Activated T-cell treated with anti-CD3 and anti-CD28 coated beads, Interleukin-2, amount 50 U/mL, for 24 hours (primary cell): ENCODE measurements at places on chromosomes 16 and 17.

DNA sequence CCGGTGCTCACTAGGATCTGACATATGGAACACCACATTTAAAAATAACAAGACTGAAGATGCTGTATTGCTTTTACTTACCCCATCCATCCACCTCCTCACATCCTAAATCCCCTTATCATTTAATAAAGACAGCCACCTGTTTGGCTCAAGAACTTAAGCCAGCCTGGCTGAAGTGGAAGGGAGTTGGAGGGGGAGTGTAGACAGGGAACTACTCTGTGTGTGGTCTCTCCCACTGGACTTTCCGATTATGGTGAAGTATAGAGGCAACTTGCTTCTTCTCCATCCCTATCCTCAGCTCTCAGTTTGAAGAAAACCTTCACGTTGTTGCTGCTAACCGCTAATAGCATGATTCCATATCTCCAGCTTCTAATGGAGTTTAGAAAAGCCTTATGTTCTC is 313.4 kb downstream of the CDH11 start:
- DNase-seq, result no peak

- DNase-seq, result no peak
These were observed 705 bp upstream of the PITPNC1 start for GRCh38 chr17:67376415-67376736.

- no peak for DNase-seq
These were observed 363.0 kb upstream of the TOM1L1 start for GRCh38 chr17:54537656-54538055.

DNA sequence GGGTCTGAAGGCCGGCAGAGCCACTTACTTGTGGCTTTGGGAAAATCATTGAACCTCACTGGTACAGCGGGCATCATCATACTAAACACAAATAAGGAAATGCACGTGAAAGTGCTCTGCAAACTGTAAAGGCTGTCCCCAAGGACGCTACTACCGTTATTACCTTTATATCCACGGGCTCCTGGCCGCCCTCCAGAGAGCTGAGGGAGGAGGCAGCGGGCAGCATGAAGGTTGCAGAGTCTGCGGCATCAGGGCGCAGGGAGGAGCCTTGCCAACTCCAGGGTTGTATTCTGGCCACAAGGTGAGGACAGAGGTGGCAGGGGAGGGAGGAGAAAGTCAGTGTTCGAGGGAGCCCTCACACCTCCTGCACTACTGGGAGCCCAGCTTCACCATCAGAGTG is 68.3 kb upstream of the GCSH start:
- DNase-seq, result no peak

DNA sequence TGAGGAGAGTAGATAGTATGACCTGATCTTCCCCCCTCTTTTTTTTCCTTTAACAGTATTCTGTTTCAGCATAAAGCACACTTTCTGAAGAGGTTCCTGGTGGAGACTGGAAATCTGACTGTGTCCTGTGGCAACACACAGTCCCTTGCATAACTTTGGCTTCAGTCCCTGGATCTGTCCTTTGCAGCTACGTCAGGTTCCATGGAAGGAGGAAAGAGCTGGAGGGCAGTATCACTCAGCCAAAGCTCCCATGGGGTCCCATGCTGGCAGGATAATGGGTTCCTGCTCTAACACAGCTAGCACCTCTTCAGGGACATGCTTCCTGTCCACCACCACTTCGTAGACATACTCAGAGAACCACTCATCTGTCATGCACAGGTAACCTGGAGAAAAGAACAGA is 13.3 kb upstream of the SLC6A4 start:
- DNase-seq, result no peak

DNA sequence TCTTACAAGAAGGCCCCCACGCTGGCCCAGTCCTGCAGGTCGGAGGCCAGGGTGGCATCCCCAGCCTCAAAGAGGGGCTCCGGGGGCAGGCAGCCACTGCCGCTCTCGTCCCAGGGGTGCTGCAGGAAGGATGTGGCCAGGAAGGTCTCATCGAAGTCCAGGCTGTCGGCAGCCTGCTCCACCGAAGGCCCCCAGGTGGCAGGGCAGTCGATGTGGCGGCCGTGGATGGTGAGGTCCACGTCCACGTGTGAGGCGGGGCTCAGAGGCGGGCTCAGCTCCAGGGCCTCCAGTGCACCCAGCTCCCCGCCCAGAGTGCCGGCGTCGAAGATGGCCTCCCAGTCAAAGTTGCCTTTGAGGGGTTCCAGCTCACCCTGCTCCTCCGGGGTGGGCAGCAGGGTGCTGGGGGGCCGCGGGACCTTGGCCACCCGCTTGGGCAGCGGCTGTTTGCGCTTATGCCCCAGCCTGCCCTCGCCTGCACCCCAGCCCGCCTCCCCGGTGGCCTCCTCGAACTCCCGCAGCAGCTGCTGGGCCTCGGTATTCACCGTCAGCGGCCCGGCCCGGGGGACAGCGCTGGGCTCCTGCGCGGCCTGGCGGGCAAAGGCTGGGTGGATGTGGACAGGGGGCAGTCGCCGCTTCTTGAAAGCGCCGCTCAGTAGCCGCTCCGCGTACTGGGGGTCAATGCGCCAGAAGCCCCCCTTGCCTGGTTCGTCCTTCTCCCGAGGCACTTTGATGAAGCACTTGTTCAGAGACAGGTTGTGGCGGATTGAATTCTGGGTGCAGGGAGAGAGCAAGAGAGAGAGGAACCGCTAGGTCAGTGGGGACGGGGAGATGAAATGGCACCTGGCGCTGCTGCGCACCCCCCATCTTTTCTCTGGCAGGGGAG is 3.5 kb downstream of the FOXJ1 start:
- no peak for DNase-seq

GRCh38 chr16:27205423-27206065 is 2.2 kb downstream of the KDM8 start:
- DNase-seq, result no peak

GRCh38 chr16:12228602-12229499 is 252.3 kb downstream of the SNX29 start:
- DNase-seq, result peak; percentile 50

GRCh38 chr17:27343294-27343693 is 49.4 kb downstream of the WSB1 start:
- DNase-seq, result no peak

GRCh38 chr17:28416703-28417311 is 10.8 kb upstream of the SLC46A1 start:
- peak; percentile 61 for DNase-seq

GRCh38 chr16:89358030-89359005 is 132.0 kb downstream of the ANKRD11 start:
- no peak for DNase-seq

DNA sequence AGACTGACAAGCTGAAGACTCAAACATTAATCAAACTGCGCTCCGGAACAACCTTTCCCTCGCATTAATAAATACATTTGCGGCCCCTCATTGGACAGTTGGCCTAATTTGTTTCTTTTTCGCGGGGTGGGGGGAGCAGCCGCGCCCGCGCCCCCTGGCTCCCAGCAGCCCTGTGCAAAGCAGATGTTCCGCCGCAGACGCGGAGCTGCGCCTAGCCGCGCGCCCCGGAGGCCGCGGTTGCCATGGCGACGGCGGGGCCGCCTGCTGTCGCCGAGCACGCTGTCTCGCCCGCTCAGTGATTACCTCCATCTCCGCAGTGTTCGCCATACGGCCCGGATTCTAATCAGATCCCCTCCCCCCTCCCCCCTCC is 25.5 kb downstream of the COPZ2 start:
- DNase-seq, result peak; percentile 77

DNA sequence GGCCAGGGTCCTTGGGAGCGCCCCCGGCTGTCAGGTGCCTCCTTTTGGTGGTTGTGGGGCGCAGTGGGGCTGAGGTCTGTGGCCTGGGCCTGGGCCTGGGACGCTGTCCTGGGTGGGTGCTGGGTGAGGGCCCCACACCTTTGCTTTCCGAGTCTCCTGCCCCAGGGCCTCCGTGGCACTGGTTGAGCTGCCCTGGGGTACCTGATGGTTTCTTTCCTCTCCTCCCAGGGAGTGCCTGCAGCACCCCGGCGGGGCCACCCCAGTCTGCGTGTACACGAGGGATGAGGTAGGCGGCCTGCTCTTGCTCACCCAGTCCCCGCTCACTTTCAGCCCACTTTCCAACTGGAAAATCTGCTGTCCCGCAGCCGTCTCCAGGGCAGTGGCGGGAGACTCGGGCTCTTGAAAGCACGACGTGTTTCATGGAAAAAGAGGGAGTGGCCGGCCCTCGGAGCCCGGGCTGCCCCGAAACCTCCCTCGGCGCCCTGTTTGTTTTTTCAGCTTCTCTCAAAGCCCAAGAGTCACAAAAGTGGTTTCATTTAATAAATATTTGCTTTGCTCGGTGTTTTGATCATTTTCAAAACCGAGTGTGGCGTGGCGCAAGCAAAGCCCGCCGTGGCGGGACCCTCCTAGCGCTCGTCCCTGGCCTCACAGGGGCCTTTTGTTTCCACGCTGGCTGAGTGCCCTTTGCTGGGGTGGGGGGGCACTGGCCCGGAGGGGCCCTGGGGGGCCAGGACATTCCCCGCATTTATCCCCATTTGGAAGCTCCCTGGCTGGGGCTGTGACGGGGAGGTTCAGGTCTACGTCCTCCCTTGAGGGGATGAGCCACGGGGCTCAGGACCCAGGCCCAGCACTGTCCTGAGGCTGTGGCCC is 17.4 kb downstream of the ASPSCR1 start:
- DNase-seq, result no peak

DNA sequence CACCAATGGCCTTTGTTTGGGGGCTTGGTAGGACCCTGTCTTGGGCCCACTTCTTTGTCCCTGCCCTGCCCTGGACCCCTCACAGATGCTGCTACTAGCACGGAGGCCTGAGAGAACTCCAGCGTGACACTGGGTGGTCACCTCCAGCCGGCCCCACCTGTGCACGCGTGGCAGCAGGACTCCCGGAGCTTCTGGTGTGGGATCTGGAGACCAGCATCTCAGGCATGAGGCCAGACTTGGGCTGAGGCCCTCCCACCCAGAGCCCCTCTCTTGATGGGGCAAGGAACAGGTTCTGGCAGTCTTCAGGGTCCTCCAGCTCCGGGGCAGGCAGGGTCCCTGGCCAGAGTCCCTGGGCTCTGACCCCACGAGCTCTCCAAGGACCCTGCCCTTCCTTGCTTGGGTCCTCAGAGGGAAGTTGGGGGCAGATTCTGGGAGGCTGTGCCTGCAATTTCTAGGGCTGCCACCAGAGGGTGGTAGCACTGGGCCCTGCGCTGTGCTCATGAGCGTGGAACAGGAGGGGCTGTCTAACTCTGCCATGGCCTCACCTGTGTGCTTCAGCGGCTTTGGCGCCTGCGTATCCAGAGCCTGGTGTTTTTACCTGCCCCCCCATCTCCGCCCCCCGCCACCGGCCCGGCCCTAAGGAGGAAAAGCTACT is 3.1 kb upstream of the BAIAP3 start:
- no peak for DNase-seq

- DNase-seq, result peak; percentile 26
These were observed 117.1 kb upstream of the ZNF750 start for GRCh38 chr17:82956726-82957468.

DNA sequence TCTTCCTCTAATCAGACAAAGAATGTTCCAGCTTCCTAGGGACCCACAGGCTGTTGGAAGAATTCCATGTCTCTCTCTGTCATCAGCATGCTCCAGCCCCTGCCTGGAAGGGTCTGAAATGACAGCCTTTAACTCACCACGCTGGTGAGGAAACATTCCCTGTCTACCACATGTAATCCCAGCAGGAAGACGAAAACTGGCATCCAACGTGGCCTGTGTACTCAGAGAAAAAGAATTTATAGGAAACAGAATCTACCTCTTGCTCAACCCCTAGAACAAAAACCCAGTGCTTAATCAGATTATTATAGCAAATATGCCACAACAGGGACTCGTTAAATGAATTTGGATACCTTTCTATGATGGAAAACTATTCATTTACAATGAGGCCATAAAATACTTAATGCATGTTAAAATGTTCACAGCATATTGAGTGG is 147.3 kb upstream of the FOXF1 start:
- DNase-seq, result no peak

GRCh38 chr17:19646788-19647696 is 1.5 kb upstream of the ALDH3A2 start:
- DNase-seq, result no peak

GRCh38 chr16:81864646-81865382 is 85.7 kb downstream of the PLCG2 start:
- DNase-seq, result no peak

- DNase-seq, result no peak
These were observed 7.2 kb downstream of the NF1 start for GRCh38 chr17:31101943-31102342.

DNA sequence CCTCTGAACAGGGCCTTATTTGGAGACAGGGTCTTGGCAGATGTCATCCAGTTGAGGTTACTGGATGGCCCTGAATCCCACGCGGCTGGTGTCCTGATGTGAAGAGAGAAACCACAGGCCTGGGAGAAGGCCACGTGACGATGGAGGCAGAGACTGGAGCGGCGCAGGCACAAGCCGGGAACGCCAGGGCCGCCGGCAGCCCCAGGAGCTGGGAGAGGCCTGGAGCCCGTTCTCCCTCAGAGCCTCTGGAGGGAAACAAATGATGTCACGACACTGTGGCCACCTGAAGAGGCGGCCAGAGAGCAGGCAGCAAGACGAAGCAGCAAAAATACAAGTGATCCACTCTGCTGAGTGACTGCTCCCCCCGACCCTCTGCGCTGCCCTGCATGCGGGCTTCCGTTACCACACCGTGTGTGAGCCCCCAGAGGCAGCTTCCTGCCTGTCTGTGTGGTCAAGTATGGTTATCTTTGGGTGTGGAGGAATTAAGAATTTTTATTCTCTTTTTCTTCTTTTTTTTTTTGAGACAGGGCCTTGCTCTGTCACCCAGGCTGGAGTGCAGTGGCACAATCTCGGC is 11.6 kb downstream of the CD7 start:
- no peak for DNase-seq

DNA sequence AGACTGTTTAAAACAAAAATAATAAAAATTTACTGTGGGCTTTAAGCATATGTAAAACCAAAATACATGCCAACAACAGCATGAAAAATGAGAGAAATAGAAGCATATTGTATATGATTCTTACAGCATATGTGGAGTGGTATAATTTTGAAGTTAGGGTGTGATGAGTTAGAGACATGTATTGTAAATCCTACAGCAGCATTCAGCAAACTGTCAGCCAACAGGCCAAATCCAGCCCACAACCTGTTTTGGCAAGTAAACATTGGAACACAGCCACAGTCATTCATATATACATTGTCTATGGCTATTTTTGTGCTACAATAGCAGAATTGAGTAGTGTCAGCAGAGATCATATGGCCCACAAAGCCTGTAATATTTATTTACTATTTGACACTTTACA is 42.3 kb downstream of the ZNF18 start:
- DNase-seq, result no peak
